CD4-positive, alpha-beta T cell treated with Interleukin-15 for 4 hours (primary cell): ENCODE measurements at places on chromosomes 12 and 14.

- DNase-seq, result no peak
These were observed 129.0 kb upstream of the HMGA2 start for GRCh38 chr12:65695113-65695865.

- peak; percentile 52 for DNase-seq
These were observed 8.1 kb downstream of the LPAR5 start for GRCh38 chr12:6627616-6628015.

- DNase-seq, result no peak
These were observed 203.1 kb downstream of the ASCL1 start for GRCh38 chr12:103160622-103161021.

GRCh38 chr12:24363177-24363754, 413.8 kb upstream of the SOX5 start:
- no peak for DNase-seq

- no peak for DNase-seq
These were observed 6.9 kb downstream of the ATP2B1 start for GRCh38 chr12:89701606-89702206.

DNA sequence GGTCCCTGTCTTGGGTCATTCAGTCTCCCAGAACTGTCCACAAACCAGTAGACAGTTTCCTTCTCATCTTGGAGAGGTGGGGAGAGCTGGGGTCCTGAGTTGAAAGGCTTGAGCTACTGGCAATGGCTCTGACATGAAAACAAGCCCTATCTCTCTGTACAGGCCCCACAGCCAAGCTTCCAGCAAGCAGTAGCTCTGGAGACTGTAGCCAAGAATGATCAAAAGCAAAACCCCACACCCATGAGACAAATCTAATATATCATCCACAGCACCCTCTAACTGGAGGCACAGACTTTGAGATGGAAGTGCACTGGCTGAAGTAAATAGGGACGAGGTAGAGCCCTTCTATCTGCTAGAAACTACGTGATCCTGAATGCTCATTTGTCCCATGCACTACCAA, 40.9 kb downstream of the RERG start:
- no peak for DNase-seq

DNA sequence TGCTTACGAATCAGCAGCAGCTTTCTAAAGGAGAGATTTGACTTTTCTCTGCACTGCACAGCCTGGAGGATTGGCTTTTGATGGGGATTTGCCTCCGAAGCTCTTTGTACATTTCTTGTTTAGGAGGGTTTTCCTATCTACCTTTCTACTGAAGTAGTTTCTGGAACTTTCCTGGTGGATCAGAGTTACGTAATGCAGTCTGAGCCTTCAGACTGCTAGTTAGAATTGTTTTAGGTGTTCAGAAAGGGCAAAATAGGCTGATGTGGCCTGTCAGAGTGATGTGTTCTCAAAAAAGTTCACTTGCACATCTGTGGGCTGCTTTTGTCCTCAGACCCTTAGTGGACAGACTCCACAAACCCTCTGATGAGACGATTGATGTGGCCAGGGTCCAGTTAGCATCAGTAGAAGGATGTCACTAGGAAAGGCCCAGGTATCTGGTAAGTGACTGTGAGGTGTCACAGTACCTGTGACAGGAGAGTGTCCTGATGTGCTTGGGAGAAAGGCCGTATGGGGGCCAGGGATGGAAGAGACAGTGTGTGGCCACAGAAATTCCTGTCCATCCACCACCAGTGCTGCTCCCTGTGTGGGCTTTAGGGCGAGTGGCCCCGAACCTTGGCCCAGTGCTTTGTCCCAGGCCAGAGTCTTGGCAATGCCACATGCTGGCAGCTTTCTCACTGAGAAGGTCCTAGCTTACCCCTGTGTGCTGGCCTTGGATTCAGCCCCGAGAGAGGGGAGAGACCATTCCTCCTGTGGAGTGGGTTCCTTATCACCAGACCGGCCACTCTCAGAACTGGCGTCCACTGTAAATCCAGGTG, 4.4 kb upstream of the ACADS start:
- DNase-seq, result no peak

- DNase-seq, result no peak
These were observed 144.9 kb downstream of the LRIG3 start for GRCh38 chr12:58775396-58775795.

DNA sequence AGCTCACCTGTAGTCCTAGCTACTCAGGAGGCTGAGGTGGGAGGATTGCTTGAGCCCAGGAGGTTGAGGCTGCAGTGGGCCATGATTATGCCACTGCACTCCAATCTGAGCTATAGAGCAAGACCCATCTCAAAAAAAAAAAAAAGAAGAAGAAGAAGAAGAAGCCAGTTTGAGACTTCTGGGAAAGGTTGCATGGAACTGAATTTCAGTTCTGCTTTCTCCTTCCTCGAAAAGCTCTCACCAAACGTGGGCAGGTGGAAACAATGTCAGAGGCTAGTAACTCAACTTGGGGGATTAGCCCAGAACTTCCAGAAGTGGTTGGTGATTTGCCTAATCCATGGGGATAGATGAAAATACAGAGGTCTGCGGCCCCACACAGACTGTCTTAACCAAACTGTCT, 18.7 kb downstream of the FLVCR2 start:
- no peak for DNase-seq

- peak; percentile 69 for DNase-seq
These were observed 525.2 kb upstream of the CCDC196 start for GRCh38 chr14:65961004-65961403.

DNA sequence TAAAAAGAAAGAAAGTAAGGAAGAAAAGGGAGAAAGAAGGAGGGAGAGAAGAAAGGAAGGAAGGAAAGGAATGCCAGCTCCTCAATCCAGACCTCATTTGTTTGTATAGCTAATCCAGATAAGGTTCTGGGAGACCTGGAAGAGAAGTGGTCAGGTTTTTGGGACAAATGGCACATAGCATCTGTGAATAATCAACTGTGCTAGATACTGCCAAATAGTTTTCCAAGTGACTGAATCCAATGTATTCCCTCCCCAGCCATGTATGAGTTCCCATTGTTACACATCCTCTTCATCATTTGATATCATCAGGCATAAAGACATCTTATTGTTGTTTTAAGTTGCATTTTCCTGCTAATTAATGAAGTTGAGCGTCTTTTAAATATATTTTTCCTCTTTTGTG, 18.6 kb upstream of the PTGR2 start:
- no peak for DNase-seq

DNA sequence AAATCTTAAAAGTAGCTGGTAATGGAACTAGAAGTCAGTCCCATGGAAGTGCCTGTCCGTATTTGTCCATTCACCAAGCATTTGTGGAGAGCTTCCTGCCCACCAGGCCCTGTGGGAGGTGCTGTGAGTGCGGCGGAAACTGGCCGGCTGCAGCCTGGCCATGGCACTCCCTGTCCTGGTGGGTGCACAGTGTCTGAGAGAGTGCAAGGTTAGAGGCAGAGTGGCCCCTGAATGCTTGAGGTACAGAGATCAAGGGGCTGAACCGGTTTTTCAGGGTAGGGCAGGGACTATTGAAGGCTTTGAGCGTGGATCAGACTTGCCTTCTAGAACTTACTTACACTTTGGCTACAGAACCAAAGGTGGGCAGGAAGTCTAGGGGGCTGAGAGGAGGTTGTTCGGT, 92.9 kb downstream of the ESR2 start:
- DNase-seq, result no peak

GRCh38 chr12:14756334-14757143, 46.7 kb downstream of the WBP11 start:
- DNase-seq, result peak; percentile 4

- no peak for DNase-seq
These were observed 46.0 kb downstream of the SMIM41 start for GRCh38 chr12:52125476-52125900.

- DNase-seq, result no peak
These were observed 179.2 kb downstream of the PELI2 start for GRCh38 chr14:56297449-56297848.

DNA sequence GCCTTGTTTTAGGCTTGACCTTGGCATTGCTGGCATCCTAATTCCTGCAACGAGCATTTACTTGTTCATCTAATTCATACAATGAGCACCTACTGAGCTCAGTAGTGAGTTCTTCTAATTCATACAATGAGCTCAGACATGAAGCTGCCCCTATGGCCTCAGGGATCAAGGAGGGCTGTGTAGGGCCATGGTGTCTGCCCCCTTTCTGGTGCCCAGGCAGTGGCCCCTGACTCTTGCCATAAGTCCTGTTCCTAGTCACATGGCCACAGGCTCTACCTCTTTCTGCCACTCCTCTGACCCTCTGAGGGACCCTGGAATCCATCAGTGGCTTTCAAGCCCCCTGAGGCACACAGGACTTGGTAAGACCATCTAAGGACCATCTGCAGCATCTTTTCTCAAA, 148.8 kb downstream of the ZFP36L1 start:
- no peak for DNase-seq

DNA sequence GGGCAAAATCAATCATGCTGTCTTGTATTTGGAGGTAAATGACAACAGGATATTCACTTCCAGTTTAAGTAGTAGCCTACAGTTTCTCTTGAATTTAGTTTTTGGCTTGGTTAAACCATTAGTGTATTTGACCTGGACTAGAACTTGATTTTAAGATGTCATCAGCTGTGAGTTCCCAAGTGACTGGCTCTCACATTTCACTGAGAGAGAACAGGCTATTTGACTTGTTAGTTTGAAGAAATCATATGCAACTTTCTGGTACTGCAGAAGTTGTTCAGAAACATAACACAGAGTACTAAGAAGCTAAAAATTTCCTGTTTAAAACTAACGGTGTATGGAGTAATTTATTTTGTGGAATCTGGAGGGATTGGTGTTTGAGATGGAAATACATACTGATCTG, 22.3 kb downstream of the MNAT1 start:
- DNase-seq, result no peak

- DNase-seq, result no peak
These were observed 143.6 kb downstream of the DUSP6 start for GRCh38 chr12:89208661-89209096.

DNA sequence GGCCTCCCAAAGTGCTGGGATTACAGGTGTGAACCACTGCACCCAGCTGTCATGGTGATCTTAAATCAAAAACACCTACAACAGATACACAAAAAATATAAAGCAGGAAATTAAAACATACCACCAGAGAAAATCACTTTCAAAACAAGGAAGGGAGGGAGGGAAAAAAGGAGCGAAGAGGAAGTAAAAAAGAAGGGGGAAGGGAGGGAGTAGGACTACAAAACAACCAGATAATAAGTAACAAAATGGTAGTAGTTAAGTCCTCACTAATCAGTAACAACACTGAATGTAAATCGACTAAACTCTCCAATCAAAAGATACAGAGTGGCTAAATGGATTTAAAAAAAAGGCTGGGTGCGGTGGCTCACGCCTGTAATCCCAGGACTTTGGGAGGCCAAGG, 89.0 kb downstream of the SH2B3 start:
- no peak for DNase-seq

DNA sequence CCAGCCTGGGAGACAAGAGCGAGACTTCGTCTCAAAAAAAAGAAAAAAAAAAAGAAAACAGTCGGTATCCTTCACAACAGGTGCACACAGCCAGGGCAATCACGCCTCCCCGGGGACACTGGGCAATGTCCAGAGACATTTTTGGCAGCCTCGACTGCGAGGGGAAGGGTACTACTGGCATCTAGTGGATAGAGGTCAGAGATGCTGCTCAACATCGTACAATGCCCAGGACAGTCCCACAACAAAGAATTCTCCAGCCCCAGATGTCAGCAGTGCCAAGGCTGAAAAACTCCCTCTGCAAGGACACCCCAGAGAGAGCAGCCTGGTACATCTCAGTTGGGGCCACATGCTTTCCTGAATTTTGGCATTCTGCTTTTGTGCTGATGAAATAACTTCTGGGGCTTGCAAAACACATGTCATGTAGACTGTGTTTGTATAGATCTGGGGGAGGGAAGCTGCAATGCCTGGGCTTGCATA, 21.5 kb downstream of the ALDH2 start:
- DNase-seq, result no peak

- no peak for DNase-seq
These were observed 231.9 kb downstream of the C12orf75 start for GRCh38 chr12:105562199-105562971.

- DNase-seq, result no peak
These were observed 79.8 kb upstream of the CFL2 start for GRCh38 chr14:34794217-34794616.
